ENCODE measurements at places on chromosomes 12 and 14.

DNA sequence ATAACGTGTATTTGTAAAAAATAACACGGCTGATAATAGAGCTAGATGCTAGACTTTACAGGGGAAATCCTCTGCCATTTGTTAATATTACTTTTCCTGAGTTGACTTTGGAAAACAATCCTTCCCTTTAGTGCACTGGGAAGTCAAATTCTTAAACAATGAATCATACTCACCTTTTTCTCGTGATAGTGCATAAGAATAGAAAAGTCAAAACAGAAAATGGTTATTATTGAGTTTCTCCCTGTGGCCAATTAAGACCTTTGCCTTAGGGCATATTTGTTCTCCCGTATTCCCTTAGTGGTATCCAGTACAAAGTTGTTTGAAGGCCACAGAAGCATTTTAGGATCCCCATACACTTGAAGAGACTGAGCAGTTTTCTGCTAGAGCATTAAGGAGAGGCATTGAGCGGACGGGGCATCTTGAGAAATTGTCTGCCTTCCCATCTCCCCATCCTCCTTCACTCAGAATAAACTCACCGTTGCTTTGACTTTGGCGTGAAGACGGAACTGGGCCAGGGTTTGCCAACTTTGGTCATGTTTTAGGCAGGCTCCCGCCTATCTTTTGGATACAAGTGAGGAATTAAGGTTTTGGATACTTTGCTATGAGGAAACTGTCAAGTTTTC, 171.3 kb downstream of the TMTC2 start:
- DNase-seq, result no peak

DNA sequence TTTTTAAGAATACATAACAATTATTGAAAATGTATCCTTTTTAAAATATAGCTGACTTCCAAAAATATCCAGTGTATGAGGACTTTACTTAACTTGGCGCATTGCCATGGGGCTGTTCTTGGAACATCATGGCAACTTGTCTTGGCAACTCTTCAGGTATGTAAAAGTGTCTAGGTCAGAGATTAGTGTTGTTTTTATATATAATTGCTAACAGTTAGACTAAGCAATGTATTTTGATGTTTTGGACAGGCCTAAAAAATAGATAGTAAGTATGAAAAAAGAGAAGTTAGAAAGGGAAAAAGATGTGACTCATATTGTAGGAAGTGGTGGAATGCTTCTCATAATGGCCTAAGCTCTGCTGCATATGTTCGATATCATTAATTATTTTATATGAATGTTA, 70.9 kb downstream of the MON2 start:
- peak; percentile 25 for DNase-seq

DNA sequence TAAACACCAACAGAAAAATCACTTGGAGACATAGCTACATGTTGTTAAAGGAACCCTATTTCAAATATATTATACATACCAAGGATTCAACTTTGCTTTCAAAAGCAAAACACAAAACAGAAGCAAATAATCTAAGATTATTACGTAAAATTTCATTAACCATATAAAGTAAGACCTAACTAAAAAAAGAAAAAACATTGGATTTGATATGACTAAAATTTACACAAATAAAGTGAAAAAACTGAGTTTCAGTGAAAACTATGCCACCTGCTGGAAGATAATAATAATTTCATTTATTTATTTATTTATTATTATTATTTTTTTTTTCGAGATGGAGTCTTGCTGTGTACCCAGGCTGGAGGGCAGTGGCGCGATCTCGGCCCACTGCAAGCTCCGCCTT, 45.2 kb downstream of the WDHD1 start:
- peak; percentile 43 for DNase-seq

DNA sequence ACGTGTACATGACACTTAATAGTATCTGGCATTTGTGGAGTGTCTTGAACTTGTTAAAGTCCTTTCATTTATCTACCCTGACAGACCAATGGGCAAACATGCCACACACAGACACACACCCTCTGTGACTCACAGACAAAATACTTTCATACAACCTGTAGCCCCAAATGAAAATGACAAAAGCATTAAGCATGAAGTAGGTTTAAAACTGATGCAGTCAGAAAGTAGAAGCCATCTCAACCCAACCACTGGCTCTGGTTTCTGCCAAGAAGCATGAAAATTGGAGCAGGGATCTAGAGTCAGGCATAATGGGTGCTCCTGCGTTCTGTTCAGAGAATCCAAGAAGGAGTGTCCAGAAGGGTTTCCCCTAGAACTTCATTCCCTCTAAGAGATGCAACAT, 23.1 kb upstream of the KRT77 start:
- DNase-seq, result no peak

GRCh38 chr14:59836116-59836515, 34.5 kb downstream of the RTN1 start:
- no peak for DNase-seq

GRCh38 chr14:68733086-68733914, 59.6 kb downstream of the ZFP36L1 start:
- no peak for DNase-seq

DNA sequence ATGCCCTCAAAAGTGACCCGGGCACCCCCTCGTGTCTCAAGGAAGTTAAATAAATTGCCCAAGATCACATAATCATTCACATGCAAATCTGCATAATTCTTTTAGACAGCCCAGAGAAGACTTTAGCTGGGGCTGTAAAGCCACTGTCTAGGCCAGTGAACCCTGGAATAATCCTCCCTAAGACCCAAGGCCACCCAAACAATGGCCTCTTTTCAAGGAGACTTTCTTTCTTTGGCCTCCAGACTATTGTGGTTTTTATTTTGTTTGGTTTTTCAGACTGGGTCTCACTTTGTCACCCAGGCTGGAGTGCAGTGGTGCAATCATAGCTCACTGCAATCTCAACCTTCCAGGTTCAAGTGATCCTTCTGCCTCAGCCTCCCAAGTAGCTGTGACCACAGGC, 10.6 kb downstream of the SVOP start:
- DNase-seq, result no peak

DNA sequence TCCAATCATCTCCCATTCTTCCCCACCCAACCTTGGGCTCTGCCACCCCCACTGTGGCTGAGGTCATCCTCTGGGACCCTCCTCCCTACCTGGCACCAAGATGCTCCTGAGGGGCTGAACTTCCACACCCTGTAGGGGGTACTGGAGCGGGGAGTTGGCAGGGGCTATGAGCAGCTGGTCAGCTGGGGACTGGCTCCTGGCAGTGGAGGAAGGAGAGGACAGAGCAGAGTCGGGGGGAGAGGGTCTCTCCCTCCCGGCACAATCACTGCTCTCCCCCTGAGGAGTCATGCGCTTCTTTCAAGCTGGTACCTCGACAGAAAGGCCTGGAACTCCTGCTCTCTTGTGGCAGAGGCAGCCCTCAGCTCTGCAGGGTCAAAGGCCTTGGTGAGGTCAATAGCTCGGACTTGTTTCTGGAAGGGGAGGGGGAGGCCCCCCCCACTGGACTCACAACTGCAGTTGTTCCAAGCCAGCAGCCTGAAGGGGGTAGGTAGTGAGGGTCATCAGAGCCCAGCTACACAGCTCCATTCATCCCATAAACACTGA, 2.0 kb downstream of the B4GALNT1 start:
- no peak for DNase-seq

DNA sequence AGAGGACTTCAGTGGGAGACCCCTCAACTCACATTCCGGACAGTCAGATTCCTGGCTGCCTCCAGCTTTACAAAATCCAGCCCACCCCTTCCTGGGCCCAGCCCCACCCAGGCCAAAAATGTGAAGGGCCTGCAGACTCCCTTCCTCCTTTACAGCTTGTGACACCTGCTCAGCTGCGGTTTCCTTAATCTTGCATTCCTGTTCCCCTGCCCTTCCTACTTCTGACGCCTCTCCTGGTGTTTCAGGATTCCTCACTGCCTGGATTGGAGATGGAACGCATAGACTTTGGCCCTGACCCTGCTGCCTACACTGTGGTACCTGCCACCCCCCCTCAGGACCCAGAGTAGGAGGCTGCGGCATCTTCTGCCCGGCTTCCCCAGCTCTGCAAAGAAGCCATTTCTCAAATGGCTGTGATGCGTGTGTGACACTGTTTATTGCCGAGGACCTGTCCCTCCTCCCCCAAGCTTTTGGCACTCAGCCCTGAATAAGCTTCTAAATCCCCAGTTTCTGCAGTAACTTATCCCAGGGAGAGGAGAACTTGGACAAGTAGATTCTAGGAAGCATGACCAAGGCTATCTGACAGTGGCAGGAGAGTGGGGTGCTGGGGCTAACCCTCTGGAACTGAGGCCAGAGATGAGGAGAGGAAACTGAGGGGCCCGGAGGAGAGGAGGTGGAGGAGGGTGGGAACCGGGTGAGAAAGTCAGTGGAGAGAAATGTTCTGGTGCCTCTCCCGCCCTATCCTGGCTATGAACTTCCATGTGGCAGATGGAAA, 24.9 kb upstream of the BCDIN3D start:
- no peak for DNase-seq

- no peak for DNase-seq
Measured at GRCh38 chr12:51911788-51912711, 4.7 kb downstream of the ACVRL1 start.

DNA sequence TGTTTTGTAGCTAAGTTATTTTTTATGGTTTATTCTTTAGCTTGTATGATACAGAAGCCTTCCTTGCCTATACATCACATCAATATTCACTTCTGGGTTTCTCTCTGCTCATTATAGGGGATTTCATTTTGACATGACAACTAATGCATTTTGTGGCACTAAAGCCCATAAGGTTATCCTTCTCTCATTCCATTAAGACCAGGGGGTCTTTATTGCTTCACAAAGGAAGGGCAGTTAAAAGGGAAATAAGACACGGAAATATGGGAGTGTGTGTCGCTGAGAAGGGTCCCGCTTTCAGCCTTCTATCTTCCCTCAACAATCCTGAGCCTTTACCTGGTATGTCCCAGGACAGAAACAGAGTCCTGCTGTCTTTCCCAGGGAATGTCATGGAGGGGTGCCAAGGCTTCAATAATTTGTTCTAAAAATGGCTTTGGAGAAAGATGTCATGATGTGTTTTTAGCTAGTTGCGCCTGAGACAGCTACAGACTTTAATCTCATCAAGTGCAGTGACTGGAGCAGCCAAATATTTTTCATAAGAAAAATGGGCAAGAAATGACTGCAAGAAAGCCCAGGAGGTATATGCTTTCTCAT, 1145.4 kb upstream of the TMEM132C start:
- no peak for DNase-seq

DNA sequence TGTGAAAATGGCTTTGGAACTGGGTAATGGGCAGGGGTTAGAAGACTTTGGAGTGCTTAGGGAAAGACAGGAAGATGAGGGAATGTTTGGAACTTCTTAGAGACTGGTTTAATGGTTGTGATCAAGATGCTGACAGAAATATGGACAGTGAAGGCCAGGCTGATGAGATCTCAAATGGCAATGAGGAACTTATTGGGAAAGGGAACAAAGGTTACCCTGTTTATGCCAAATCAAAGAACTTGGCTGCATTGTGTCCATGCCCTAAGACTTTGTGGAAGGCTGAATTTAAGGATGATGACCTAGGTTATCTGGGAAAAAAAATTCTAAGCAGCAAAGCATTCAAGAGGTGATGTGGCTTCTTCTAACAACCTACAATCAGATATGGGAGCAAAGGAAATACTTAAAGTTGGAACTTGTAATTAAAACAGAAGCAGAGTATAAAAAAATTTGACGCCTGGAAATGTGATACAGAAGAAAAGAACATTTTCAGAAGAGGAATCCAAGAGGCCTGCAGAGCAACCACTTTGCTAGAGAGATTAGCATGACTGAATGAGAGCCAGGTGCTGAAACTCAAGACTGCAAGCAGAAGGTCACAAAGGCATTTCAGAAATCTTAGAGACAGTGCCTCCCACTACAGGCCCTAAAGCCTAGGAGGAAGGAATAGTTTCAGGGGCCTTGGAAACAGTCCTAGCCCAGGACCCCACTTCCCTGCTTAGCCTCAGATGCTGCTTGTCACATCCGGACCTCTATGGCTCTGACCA, 65.6 kb upstream of the FLRT2 start:
- no peak for DNase-seq

DNA sequence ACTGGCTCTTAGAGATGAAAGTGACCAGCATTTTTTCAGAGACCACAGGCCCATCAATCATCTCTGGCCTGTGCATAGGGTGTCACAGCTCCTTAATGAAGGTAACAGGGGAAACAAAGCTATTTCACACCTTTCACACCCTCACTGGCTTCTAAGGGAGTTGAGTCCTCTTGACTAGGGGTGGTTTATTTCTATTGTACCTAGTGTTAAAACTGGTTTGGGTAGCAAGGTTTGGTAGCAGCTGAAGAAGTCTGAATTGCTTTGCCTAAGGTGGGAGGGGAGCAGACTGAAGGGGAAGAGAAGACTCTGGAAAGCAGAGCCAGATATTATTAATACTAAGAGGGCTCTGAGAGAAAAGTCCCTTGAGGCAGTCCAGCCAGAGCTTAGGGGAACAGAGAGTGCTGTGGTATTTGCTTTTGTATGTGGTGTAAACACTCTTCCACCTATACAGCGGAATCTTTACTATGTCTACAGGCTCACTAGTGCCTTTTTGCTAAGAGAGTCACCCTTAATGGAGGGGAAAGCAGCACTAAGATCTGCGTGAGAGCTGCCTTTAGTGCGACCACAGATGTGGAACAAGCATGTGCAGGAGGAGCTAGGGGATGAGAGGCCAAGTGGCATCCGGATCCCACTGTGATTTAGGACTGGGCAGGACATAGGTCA, 95.8 kb downstream of the STXBP6 start:
- no peak for DNase-seq

GRCh38 chr12:4108803-4109345, 164.7 kb upstream of the CCND2 start:
- DNase-seq, result no peak

DNA sequence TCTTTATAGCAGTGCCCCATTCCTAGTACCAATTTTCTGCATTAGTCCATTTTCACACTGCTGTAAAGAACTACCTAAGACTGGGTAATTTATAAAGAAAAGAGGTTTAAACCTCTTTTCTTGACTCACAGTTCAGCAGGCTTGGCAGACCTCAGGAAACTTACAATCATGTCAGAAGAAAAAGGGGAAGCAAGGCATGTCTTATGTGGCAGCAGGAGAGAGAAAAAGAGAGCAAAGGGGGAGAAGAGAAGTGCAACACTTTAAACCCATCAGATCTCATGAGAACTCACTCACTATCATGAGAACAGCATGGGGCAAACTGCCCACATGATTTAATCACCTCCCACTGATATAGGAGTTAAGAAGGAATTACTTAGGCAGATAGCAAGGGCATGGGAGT, 101.6 kb upstream of the PLEKHG7 start:
- DNase-seq, result no peak

GRCh38 chr12:126545411-126545810, 1480.2 kb downstream of the AACS start:
- no peak for DNase-seq

GRCh38 chr12:6065131-6065862, 59.2 kb downstream of the VWF start:
- DNase-seq, result no peak

GRCh38 chr12:78187741-78188140, 357.0 kb downstream of the NAV3 start:
- DNase-seq, result no peak

Data from hematopoietic multipotent progenitor cell treated with erythropoietin and hydrocortisone succinate and interleukin-3 and kit ligand, for 17 days (in vitro differentiated cells).